ENCODE measurements at places on chromosomes 1 and 21.

DNA sequence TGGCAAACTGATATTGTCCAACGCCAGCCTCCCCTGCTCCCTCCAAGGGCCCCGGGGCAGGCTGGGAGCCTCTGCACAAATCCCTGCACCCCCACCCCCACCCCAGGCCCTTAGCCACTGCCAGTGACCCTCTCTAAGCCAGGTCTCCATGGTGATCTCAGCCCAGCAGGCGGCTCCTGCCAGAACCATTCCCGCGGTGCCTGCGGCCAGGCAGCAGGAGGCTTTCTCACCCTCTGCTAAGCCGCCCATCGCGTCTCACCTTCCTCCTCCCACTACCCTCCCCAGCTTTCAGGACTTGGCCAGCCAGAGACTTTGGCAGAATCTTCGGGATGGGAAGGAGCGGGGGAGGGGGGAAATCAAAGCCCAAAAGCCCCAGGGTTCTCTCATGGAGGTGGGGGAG, 46.8 kb upstream of the WASF2 start:
- DNase-seq = peak; percentile 93

DNA sequence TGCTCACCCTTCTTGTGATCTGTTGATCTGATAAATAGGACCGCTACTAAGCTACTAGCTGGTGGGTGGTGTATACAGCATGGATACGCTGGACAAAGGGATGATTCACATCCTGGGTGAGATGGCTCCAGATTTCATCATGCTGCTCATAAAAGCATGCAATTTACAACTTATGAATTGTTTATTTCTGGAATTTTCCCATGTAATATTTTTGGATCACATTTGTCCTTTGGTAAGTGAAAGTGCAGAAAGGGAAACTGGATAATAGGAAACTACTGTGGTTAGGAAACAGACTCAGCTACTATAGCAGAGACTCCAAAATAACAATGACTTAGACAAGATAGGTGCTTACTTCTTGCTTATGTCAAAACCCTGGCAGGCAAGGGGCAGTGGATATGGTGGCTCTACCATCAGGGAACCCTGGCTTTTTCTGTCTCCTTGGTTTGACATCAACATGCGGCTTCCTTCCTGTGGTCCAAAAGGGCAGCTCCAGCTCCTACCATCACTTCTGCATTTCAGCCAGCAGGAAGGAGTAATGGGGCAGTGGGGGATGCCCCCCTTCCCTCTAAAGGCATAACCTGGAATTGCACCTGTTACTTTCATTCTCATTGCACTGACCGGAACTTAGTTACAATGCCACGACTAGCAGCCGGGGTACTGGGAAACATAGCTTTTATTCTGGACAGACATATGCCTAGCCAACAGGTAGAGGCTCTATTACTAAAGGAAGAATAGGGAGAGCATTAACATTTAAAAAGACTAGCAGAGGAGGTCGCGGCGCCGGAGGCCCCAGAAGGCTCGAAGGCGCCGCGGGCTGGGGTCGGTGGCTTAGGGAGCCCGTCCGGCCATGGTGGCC, 13.8 kb upstream of the AK2 start:
- DNase-seq = peak; percentile 87

- peak; percentile 100 for DNase-seq
Observed at GRCh38 chr1:201713086-201713810, 115.7 kb upstream of the IPO9 start.

- no peak for DNase-seq
Observed at GRCh38 chr1:96333522-96334235, 387.9 kb upstream of the PTBP2 start.

GRCh38 chr1:216937491-216937890, 214.3 kb upstream of the ESRRG start:
- no peak for DNase-seq

DNA sequence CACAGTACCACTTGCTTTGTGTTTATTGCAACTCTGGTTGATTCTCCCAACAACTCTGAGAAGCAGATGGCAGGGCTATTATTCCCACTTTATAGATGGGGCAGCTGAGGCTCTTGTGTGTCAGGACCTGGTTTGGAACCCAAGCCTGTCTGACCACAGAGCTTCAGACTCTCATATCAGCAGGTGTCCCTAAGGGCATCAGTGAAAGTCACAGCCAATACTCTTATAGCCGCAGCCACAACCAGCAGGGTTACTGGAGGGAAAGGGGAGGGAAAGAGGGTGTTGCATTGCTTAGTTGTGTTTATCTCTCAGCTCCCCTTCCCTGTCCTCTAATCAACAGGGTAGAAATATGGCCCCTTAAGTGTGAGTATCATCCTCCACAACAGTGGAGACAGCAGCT, 304.0 kb downstream of the RRAGC start:
- no peak for DNase-seq

DNA sequence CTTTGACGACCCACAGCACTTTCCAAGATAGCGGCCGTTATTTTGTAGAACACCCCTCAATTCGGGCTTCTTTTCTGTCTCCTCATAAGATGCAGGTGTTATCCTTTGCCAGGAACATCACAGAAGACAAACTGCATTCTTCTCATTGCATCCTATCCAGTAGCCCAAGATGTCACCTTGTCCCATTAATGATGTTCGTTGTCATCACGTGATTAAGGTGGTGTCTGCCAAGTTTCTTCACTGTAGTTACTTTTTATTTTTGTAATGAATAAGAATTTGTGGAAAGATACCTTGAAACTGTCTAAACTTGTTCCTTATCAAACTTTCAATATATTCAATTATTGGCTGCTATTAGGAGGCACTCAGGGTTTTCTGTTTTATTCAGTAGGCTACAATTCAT, 39.4 kb downstream of the GNG4 start:
- no peak for DNase-seq

GRCh38 chr1:31627930-31628559, 10.6 kb downstream of the HCRTR1 start:
- DNase-seq = peak; percentile 25

DNA sequence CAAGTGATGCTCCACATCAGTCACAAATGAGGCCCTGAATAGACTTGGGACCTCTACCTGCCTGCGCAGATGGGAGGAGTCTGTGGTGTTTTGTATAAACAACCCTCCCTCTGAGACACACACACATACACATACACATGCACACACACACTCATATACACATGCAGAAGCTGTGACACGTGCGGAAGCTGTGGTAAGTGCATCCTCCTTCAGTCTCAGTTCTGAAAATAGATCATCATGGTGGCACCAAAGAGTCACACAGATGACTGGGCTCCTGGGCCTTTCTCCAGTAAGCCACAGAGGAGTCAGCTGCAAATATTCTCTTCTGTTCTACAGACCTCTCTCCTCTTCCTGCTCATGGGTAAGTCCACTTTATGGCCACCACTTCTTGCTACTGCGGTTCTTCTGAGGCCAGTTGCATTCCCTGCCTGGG, at the start of gene LY9:
TSS of gene LY9 (plus strand) at position 224 of the 433 bp plus-strand sequence. CDS start at position 238, 14 bp downstream.
- DNase-seq = peak; percentile 4

DNA sequence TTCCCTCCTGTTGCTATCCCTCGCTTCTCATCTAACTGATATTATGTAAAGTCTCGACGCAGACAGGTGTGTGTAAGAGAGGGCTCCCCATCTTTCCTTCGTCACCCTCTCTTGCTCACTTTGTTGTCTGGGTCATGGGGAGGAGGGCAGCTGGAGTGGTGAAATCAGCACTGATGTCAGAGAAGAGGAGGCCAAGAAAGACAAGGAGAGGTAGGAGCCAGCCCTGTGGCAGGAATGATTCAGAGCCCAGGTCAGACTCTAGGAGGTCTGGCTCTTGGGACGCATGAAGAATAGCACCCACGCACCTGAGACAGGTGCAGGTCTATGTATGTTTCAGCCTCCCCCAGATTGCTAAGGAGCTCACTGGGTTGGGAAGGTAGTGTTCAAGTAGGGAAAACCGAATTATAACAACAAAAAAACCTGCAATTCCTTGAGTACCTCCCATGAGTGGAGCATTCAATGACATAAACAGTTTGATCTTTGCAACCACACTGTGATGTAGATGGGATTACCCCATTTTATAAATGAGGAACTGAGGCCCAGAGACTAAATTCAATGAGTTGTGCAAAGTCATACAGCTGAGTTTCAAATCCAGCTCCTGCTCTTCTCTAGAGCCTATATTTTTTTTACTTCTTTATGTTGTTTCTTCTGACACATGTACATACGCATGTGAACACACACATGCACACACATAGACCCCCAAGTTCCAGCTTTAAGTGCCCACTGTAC, 10.4 kb downstream of the NUAK2 start:
- DNase-seq = no peak
